ENCODE measurements at places on chromosomes 12 and 14.
A peak's percentile ranks its signal among the peaks of the same experiment; 100 is the strongest.

DNA sequence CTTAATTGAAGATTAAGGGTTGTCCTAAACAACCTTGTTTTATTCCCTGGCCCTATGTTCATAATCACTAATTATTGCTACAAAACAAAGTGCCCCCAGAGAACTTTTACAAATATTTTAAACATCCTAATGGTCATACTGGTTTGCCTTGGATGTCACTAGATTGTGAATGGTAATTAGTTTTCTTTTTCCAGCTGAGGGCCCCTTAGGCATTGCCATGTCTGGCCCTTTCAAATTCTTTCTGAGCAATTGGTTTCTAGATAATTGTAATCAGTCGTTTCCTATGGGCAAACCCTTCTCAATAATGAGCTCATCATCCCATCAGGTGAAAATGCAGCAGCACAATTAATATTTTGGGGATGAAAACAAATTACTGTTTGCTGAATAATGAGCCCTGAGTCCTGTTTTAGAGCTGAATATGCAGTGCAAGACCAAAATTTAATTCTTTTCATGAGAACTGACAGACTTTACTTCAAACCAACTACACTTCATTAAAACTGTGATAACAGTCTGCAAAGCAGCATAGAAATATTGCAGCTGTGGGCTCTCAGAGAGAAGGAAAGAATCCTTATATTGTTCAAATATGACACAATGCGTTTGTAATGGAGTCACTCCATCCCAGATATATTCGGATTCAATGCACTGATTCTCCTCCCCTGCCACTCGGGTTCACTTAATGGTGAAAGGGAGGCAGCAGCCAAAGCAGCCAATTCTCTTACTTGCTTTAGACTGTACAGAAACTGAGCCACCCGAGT lies 67.7 kb upstream of the ARHGAP5 start:
- no peak overlapping the region for H3K27ac ChIP-seq
- no peaks in the 10 kb centered on the region for H3K4me1 ChIP-seq
- H3K36me3 ChIP-seq = no peaks in the 10 kb centered on the region
- no peaks in the 10 kb centered on the region for H3K27me3 ChIP-seq

DNA sequence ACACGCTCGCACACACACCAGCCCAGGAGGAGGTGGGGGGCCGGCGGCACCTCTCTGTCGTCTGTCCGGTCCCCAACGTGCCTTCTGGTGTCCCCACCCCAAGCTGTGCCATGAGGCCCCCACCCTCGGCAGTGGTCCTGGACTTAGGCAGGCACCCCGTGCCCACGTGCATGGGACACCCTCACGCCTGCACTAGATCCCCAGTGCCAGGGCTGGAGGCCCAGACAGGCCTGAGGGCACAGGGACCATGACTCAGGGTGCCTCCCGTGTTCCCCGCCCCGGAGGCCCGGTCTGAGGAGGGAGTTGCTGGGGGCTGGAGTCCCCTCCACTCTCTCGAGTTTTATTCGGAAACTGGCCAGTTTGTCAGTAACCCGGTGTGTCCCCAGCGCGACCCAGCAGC lies 38.8 kb downstream of the LRCOL1 start:
- peaks cover 10% of the 10 kb centered on the region for H3K36me3 ChIP-seq
- H3K27me3 ChIP-seq = no peaks in the 10 kb centered on the region

DNA sequence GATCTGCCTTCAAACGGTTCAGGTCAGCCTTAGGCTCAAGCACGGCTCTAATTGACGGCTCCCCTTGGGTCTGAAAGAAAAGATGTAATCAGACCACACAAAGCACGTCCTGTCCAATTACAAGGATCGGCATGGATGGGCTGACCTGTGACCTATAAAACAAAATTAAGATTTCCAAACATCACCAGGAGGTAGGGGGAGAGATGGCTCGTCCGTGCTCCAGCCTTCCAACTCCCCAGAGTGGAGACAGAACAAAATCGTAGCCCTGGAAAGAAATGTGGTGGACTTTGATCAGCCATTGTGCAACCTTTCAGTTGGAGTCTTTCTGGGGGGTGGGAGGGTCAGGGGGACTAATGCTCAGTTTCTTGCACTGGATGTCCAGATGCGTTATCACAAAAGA lies 226.6 kb upstream of the DIO3 start:
- H3K27me3 ChIP-seq = peaks cover 15% of the 10 kb centered on the region
- no peak overlapping the region for H3K4me3 ChIP-seq
- no peaks in the 10 kb centered on the region for H3K4me1 ChIP-seq
- no peak overlapping the region for H3K27ac ChIP-seq
- no peak for DNase-seq
- H3K36me3 ChIP-seq = no peaks in the 10 kb centered on the region

DNA sequence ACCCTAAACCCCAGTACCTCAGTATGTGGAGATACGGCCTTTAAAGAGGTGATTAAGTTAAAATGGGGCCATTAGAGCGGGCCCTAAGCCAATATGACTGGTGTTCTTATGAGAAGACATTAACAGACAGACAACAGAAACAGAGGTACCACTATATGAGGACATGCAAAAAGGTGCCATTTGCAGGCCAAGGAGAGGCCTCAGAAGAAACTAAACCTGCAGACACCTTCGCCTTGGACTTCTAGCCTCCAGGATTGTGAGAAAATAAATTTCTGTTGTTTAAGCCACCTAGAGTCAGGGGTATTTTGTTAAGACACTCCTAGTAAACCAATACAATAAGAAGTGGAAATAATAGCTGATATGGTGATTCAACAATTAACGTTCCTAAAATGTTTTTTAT lies 32.6 kb downstream of the PTPRB start:
- H3K4me3 ChIP-seq = no peak overlapping the region
- no peak overlapping the region for H3K27ac ChIP-seq
- peaks cover 3% of the 10 kb centered on the region for H3K27me3 ChIP-seq
- H3K4me1 ChIP-seq = no peaks in the 10 kb centered on the region

- no peak for DNase-seq
- peaks cover 5% of the 10 kb centered on the region for H3K4me1 ChIP-seq
- no peaks in the 10 kb centered on the region for H3K36me3 ChIP-seq
- peak overlapping the region; percentile 78 for H3K4me3 ChIP-seq
Measured at GRCh38 chr14:51094282-51094821, 553 bp downstream of the TRIM9 start.

GRCh38 chr12:14213542-14213941 lies 151.9 kb upstream of the ATF7IP start:
- no peaks in the 10 kb centered on the region for H3K27me3 ChIP-seq
- no peak overlapping the region for H3K4me3 ChIP-seq
- H3K36me3 ChIP-seq = no peaks in the 10 kb centered on the region
- H3K27ac ChIP-seq = no peak overlapping the region
- no peaks in the 10 kb centered on the region for H3K4me1 ChIP-seq

- no peak overlapping the region for H3K4me3 ChIP-seq
- H3K4me1 ChIP-seq = no peaks in the 10 kb centered on the region
- DNase-seq = no peak
- H3K27me3 ChIP-seq = no peaks in the 10 kb centered on the region
- H3K27ac ChIP-seq = no peak overlapping the region
Measured at GRCh38 chr14:93026339-93026738, 89.4 kb downstream of the ITPK1 start.

DNA sequence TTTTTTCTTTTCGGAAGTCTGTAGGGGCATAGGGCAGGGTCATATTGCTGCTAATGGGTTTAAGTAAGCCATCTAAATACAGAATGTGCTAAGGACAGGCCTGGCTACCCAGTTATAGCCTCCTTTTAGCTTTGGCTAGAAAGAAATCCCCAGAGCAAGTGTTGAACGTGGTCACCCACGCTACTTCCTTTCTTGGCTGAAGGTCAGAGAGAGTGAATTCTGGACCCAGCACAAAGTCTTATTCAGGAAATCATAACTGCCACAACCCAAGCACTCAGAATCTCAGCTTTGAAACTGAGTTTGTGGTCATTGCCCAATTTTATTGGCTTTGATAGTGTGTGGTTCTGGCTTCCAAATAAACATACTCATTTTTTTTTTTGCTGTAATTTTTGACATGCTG lies 542.1 kb upstream of the ATP2B1 start:
- no peaks in the 10 kb centered on the region for H3K36me3 ChIP-seq
- H3K27me3 ChIP-seq = no peaks in the 10 kb centered on the region
- DNase-seq = no peak
- no peak overlapping the region for H3K4me3 ChIP-seq

GRCh38 chr12:26271889-26272492 lies 76.6 kb downstream of the SSPN start:
- no peaks in the 10 kb centered on the region for H3K36me3 ChIP-seq
- peak; percentile 77 for DNase-seq
- H3K27ac ChIP-seq = peak overlapping the region; percentile 85
- H3K27me3 ChIP-seq = no peaks in the 10 kb centered on the region
- H3K4me1 ChIP-seq = peaks cover 14% of the 10 kb centered on the region

DNA sequence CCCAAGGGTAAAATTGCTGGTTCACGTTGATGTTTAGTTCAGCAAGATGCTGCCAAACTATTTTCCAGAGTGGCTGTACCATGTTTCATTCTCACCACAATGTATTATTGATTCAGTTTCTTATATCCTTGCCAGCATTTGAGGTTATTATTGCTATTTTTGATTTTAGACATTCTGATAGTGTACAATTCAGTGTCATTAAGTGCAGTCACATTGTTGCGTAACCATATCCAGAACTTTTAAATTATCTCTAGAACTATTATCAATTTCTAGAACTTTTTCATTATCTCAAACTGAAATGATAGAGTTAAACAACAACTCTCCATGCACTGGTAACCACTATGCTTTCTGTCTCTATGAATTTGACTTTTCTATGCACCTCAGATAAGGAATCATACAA lies 10.7 kb upstream of the TBC1D15 start:
- H3K4me1 ChIP-seq = no peaks in the 10 kb centered on the region
- no peak for DNase-seq
- no peak overlapping the region for H3K4me3 ChIP-seq
- H3K27me3 ChIP-seq = no peaks in the 10 kb centered on the region
- H3K27ac ChIP-seq = no peak overlapping the region

DNA sequence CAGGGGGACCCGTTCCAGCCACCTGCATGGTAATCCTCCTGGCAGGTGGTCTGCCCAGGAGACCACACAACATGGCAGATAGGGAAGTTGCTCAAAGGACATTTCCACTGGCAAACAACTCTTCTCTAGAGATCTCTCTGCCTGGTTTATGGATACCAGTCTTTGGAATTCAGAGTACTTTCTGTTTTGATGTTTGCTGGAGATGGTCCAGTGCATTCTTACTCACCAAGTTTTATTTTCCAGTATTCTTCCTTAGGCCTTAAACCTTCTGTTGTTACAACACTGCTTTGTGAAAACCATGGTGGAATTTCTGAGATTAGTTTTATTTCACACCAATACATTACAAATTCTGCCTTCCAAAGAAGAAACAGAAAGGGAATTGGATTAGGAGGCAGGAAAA lies 428.3 kb downstream of the FUT8 start:
- no peaks in the 10 kb centered on the region for H3K36me3 ChIP-seq
- H3K27ac ChIP-seq = no peak overlapping the region
- DNase-seq = no peak
- H3K4me1 ChIP-seq = no peaks in the 10 kb centered on the region

- no peaks in the 10 kb centered on the region for H3K27me3 ChIP-seq
- no peaks in the 10 kb centered on the region for H3K4me1 ChIP-seq
- H3K36me3 ChIP-seq = no peaks in the 10 kb centered on the region
- no peak overlapping the region for H3K27ac ChIP-seq
Measured at GRCh38 chr12:75665216-75665615, 153.8 kb upstream of the KRR1 start.

DNA sequence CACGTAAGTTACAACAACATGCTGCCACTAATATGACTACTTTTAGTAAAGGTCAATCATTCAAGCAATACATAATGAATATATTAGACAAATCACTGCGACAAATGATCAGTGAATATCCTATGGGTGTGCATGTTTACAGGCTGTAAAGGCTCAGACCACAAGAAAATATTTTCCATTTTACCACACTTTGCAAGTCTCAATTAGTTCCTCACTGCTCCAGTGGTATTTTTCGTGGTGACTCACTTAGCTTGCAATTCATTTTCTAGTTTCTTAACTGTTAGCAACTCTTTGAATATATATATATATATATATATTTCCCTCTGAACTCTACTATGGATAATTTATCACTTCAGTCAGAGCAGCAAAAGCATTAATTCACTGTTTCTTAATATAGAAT lies 96.9 kb downstream of the EML5 start:
- H3K27ac ChIP-seq = no peak overlapping the region
- no peak overlapping the region for H3K4me3 ChIP-seq
- no peaks in the 10 kb centered on the region for H3K36me3 ChIP-seq
- no peak for DNase-seq
- no peaks in the 10 kb centered on the region for H3K27me3 ChIP-seq

GRCh38 chr12:89350630-89351488 lies 1.4 kb downstream of the DUSP6 start:
- DNase-seq = no peak
- peaks cover 10% of the 10 kb centered on the region for H3K4me1 ChIP-seq
- H3K36me3 ChIP-seq = no peaks in the 10 kb centered on the region

- DNase-seq = no peak
- no peak overlapping the region for H3K4me3 ChIP-seq
- no peaks in the 10 kb centered on the region for H3K36me3 ChIP-seq
- no peaks in the 10 kb centered on the region for H3K4me1 ChIP-seq
- H3K27me3 ChIP-seq = no peaks in the 10 kb centered on the region
- H3K27ac ChIP-seq = no peak overlapping the region
Measured at GRCh38 chr14:53376064-53376463, 222.9 kb upstream of the DDHD1 start.

DNA sequence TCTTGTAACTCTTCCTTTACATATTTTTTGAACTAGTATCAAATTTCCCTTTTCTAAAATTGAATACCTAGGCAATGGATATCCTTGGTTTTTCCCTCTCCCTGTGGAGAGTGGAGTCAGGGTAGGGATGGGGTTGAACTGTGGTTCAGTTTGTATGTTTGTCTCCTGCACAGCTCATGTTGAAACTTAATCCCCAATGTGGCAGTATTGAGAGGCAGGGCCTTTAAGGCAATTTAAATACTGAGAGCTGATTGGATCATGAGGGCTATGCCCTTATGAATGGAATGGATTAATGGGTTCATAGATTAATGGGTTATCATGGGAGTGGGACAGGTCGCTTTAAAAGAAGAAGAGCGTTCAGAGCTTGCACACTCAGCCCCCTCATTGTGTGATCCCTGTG lies 127.2 kb upstream of the RGS6 start:
- H3K4me1 ChIP-seq = no peaks in the 10 kb centered on the region
- H3K36me3 ChIP-seq = no peaks in the 10 kb centered on the region
- no peak for DNase-seq
- no peaks in the 10 kb centered on the region for H3K27me3 ChIP-seq
- no peak overlapping the region for H3K27ac ChIP-seq

GRCh38 chr14:24874514-24875202 lies 175.3 kb downstream of the STXBP6 start:
- no peaks in the 10 kb centered on the region for H3K4me1 ChIP-seq
- H3K36me3 ChIP-seq = no peaks in the 10 kb centered on the region
- no peaks in the 10 kb centered on the region for H3K27me3 ChIP-seq
- DNase-seq = no peak
- no peak overlapping the region for H3K27ac ChIP-seq

- no peaks in the 10 kb centered on the region for H3K4me1 ChIP-seq
- no peaks in the 10 kb centered on the region for H3K27me3 ChIP-seq
- H3K27ac ChIP-seq = no peak overlapping the region
- no peaks in the 10 kb centered on the region for H3K36me3 ChIP-seq
- H3K4me3 ChIP-seq = no peak overlapping the region
Measured at GRCh38 chr12:62625228-62625627, 158.6 kb downstream of the MON2 start.
